ENCODE measurements at places on chromosomes 1 and 21. TPM values are rescaled to one million over a fixed set of nuclear protein-coding genes. Genes with fewer than 3 reads are reported as not detected.

DNA sequence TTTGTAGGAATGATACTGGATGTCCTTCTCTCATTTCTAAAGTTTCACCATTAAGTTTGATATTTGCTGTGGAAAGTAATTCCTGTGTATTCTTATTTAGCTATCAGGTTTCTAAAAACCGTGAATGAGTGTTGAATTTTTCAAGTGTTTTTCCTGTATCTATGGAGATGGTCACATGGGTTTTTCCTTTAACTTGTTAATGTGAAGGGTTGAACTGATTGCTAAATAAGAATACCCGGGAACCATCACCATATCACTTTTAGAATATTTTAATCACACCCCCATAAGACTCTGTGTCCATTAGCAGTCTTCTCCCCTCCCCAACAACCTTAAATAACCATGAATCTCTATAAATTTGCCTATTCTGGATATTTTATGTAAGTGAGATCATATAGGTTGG, 16.5 kb upstream of the ASAP3 start:
- DNase-seq: no peak

DNA sequence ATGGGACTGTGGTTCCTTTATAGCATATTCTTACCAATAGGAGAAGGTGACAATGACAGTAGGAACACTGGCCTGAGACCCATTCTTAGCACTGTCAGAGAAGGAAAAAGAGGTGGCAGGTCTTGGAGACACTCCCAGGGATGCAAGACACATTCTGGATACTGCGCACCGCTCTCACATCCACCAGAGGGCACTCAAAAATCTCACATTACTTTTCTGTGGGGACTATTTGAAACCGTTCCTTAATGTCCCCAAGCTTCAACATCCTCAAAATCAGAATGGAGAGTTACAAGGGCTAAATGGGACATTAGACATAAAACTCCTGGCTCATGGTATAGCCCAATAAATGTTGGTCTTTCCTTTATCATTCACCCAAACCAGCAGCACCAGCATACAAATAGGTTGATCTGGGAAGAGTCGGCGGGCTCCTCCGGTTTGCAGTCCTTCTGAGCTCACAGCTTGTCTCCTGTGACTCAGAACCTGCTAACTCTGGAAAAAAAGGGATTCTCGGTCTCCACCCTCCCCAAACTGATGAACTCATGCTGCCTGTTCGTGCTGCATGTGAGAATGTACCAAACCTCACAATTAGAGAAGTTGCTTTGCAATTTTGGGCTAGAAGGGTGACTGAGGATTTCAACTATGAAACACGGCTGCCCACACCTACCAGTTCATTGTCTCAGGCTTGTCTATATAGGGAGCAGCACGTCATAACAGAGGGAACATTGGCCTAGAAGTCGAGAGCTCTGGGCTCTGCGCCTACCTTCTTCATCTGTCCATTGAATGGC, 40.2 kb downstream of the IL12RB2 start:
- DNase-seq: peak; percentile 79

DNA sequence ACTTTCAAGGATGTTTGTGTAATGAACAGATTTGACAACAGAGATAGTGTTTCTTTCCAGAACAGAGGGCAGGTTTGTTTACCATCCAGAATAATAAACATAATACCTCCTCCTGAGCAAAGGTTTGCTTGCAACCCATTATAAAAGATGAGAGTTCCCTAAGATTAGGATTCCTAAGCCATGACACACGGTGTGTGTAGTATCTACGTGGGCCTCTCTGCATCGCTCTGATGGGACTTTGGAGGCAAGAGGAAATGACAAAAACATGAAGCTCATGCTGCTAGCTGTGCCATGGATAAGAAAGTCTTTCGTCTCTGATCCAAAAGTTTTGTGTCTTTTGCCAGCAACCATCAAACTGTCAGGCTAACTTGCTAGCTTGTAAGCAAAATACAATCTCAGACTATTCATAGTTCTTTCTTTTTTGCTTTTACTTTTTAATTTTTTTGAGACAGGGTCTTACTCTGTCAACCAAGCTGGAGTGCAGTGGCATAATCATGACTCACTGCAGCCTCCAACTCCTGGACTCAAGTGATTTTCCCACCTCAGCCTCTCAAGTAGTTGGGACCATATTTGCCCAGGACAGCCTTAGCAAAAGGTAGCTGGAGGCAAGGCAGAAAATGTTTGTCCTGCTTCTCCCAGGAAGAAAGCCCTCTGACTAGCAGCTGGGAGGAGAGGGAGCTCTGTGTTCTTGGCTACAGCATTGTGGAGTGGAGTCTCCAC, 81.1 kb downstream of the LHX4 start:
- DNase-seq: no peak

Gene CNN3
- 477 TPM for total RNA-seq

Gene RHD
- not detected for total RNA-seq

- DNase-seq: no peak
These were observed 158.7 kb downstream of the SIPA1L2 start for GRCh38 chr1:232471250-232471649.

- no peak for DNase-seq
These were observed 4.6 kb upstream of the RNF186 start for GRCh38 chr1:19819701-19820100.

DNA sequence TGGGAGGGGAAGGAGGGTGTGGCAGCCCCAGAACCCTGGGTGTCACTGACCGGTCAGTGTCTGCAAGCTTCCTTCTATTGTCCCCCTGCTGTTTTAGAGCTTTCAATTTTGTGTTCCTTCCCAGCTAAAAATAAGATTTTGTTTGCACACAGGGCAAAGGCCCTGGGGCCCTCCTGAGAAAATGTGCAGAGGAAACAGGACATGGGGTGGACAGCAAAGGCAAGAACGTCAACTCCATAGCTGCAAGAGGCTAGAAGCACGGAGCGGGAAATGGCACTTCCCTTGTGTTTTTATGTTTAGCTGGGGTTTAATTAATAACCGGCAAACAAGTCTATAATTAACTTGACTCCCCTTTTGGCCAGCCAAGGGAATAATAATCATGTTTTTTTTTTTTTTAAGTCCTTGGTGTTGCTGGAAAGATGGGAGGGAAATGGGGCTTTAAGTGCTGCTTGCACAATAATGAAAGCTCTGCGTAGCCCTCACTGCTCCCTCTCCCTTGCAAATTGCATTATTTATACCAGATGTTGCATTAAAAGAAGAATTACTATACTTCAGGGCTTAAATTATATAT, 261.4 kb upstream of the USP24 start:
- no peak for DNase-seq

DNA sequence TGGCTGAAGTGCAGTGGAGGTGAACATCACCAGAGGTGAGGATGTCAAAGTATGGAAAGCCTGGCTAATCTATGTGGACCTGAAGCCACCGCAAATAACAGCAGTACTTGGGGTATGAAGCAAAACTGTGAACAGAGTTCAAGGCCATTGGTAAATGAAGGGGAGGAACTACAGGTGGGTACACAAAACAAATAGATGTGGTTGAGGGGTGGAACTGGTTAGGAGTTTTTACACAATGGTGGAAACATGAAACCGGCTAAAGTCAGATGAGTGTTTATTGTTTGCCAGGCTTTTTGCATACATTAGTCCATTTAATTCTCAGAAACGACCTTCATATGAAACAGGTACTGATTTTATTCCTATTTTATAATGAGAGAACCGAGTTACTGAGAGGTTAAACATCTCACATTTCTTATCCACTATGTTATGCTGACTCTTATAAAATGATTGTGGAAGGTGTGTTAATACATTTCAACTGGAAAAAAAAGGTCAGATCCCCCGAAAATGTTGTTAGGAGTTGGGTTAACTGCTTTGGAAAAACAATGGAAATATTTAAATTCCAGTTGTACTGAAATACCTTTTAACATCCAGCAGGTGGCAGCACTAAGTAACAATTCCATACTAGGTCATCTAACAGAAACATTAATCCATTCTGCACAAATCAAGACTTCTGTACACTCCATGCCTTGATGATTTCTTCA, 44.3 kb upstream of the GTF2B start:
- DNase-seq: peak; percentile 50

- peak; percentile 82 for DNase-seq
These were observed 85.7 kb downstream of the BRINP2 start for GRCh38 chr1:177256153-177257075.

GRCh38 chr1:42290130-42290529, 44.9 kb downstream of the FOXJ3 start:
- no peak for DNase-seq

DNA sequence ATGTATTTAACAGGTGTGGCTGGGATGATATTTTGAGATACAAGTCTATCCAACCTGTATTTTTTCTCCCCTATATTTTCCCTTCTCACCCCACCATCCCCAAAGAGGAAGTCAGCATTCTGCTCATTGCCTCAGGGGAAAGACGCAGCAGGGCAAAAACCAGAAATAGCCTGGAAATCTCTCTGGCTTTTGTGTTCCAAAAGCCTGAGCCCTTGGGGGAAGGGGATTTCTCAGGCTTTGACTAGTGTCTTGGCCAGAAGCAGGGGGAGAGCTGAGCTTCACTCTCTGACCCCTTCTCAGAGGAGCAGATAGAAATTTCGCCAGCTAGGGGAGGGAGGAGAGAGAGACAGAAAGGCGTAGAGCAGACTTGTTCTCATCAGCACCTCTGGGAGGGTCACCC, 244.7 kb downstream of the RRAGC start:
- DNase-seq: peak; percentile 32

Gene BRINP3
- total RNA-seq: not detected

Gene CACNA1S
- total RNA-seq: 0.12 TPM

GRCh38 chr21:33383056-33383888, 19.9 kb upstream of the IFNGR2 start:
- DNase-seq: peak; percentile 10

Gene MRTO4
- 33.9 TPM for total RNA-seq

Gene RUNX3
- not detected for total RNA-seq

- DNase-seq: no peak
These were observed 197.2 kb downstream of the HLX start for GRCh38 chr1:221076391-221076811.

Gene MRPS15
- total RNA-seq: 109 TPM

DNA sequence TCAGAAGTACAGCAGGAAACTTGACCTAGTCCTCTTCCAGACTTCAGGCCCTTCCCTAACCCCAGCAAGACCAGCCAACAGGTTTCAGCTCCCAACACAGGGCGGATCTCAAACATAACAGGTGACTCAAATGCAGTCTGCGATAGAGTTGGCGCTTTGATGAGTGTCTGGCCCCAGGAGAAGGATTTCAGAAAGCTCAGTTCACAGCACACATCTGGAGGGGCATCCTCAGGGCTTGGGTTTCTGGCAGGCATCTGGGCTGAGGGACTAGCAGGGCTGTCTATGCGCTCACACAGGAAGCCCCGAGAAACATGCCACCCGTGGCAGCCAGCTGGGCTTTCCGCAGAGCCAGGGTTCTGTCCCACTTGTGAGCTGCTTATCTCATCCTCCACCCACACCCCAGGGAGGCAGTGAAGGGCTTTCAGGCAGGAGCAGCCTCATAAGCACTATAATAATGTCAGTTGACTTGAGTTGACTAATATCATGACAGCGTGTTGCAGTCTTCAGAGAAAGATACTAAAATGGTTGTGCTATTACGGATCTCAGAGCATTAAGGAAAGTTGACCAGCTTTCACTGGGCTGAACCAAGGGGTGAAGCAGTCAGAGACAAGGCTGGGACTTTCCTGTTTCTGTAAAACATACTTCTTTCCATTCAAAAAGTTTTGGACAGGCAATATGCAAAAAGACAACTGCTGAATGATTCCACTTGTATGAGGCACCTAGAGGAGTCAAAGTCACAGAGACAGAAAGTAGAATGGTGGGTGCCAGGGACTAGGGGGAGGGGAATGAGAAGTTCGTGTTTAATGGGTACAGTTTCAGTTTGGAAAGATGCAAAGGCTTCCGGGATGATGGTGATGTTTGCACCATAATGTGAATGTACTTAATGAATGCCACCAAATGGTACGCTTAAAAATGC, 233.0 kb upstream of the IRF2BP2 start:
- DNase-seq: no peak

DNA sequence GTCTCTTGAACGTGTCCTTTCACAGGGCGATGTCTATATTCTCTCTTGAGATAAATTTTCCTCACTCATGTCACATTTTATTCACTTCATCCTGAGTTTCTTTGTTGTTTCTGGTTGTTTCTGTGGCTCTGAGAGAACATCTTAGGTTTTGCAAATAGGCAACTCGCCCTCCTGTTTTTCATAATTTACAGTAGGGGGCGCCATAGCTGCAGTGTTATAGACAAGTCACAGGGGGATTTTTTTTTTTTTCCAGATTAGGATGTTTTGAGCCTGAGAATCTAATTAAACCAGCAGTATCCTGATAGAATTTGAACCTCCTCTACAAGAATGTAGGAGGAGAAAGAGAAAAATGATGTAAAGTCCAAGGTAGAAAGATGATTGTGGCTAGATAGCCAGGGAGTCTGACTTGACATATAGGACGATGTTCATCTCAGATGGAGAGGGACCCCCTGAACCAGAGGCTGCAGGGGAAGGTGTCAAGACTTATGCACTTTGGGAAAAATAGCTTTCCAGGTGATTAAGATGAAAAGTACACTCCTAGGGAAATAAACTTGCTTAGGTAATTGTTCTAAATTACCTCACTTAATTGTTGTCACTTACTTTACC, 76.3 kb downstream of the ZP4 start:
- DNase-seq: peak; percentile 64

- DNase-seq: no peak
These were observed 794.4 kb upstream of the TMPRSS15 start for GRCh38 chr21:19197950-19198349.

DNA sequence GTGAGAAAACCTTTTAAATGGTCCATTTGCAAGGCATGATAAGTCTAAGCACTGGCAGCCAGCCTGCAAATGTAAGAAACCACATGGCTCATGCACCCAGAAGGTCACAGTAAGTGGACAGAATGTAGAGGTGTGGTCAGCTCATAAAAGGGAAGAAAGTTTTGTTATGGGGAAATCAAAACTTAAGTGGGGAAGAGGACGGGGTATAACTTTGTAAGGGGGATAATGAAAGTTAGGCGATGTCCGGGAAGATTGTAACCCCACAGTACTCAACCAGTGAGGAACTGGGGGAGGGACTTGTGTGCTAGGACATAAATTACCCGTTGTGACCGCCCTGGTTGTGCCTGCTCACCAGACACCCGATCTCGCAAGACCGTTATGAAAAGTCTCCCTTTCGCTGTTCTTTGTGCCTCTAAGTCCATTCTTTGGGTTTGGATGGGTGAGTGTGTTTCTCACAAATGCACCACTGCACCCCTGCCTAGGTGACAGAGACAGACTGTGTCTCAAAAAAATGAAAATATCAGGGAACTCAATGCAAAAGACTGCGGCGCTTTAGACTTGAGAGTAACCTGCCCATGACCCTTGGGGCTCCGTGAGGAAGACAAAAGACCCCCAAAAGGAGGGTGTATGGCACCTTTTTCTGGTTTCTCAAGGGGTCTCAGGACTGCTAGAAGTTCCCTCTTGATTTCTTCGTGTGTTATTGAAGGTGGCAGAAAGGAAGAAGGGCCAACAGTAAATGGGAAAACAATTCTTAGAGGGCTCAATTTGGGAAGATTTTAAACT, 28.6 kb upstream of the ZNF496 start:
- no peak for DNase-seq

GRCh38 chr1:4915154-4915553, 260.7 kb downstream of the AJAP1 start:
- no peak for DNase-seq

Gene SPRTN
- 21.5 TPM for total RNA-seq

DNA sequence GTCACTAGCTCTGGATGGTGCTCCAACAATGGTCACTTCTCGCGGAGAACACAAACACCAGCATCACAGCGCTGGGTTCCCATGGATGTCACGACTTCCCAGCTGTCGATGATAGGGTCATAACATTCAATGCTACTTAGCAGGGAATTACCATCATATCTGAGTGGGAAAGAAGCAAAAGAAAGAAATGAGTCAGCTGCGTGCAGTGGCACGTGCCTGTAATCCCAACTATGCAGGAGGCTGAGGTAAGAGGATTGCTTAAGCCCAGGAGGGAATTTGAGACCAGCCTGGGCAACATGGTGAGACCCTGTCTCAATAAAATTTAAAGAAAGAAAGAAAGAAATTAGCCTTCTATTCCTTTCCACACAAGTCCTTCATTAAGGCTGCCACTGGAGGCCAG, 3.6 kb upstream of the RABIF start:
- DNase-seq: no peak

Data from neural progenitor cell (in vitro differentiated cells).